ENCODE measurements at places on chromosomes 1 and 21.
A peak's percentile ranks its signal among the peaks of the same experiment; 100 is the strongest.

DNA sequence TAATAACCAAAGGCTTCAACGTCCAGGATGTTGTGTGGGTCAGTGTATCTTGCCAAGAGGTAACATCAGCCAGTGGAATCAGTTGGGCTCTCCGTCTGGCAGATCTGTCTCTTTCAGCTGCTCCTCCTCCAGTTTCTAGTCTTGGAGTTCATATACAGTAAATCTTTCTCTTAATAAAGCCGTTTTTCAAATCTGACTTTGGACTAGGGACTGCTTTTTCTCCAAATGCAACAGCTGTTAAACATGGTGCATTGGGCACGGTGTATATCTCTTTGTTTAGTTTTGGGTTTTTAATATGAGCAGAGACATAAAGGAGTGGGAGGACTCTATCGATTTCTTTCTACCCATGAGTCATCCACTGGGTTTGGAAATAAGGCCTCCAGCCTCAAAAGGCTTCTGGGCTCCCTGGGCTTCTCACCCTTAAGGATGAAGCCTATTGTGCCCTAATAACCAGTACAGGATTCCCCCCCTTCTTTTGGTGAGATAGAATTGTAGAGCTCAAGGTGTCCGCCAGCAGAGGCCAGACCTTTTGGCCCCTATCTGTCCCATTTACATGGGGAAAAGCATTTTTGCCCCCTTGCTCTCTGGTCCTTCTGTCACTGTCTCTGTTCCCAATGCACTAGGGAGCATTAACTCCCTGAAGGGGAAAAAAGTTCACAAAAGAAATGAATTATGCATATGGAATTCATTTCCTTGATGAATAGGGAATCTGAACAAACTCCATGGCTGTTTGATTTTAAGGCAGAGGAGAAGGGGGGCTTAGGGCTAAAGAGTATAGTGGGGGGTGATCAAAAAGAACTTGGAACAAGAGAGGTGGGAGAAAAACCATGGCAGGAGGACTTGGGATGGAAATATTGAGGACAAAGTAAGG, 86.0 kb downstream of the PBX1 start:
- peak; percentile 54 for DNase-seq

- DNase-seq, result no peak
Observed at GRCh38 chr21:14487490-14488432, 58.4 kb downstream of the SAMSN1 start.

DNA sequence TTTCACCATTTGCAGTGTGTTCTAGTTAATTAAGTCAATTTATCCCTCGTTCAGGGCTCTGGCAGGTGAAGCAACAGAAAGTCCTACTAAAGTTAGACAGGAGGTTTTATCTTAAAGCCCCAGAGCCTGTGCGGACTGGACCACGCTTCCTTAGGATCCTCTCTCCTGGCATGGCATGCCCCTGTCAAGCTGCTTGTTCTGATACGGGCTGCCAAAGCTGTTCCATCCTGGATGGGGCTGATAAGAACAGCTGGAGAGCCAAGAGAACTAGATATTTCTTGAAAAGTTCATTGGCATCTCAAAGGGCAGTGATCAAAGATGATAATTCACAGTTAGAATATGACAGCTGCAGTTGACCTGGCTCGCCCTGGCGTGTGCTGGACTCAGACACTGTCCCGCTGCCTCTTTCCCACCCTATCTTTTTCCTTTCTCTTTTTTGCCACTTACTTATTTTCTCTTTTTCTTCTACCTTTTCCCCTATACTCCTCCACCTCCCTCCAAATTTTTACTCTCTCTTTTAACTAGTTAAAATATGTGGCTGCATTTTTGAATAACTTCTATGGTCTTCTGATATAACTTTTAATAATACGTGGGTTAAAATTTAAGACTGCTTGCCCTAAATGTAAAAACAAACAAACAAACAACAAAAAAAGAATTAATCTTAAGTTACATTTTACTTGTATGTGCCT, 96.7 kb downstream of the ABCA4 start:
- no peak for DNase-seq

DNA sequence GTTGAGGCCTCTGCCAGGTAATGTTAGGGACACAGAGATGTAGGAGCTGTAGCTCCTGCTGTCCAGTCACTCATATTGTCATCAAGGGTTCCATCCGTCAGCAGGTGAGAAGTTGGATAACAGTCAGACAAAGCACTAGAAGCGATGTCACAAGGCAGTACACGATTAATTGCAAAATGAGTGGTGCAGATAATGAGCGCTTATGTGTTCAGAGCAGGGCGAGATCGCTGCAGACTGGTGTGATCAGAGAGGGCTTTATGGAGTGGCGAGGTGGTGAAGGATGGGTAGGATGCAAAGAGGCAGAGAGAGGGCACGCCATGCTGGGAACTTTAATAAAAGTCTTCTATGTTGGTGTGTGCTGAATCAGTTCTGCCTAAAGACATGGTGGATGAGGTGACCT, 8.8 kb downstream of the TMCC2 start:
- no peak for DNase-seq

DNA sequence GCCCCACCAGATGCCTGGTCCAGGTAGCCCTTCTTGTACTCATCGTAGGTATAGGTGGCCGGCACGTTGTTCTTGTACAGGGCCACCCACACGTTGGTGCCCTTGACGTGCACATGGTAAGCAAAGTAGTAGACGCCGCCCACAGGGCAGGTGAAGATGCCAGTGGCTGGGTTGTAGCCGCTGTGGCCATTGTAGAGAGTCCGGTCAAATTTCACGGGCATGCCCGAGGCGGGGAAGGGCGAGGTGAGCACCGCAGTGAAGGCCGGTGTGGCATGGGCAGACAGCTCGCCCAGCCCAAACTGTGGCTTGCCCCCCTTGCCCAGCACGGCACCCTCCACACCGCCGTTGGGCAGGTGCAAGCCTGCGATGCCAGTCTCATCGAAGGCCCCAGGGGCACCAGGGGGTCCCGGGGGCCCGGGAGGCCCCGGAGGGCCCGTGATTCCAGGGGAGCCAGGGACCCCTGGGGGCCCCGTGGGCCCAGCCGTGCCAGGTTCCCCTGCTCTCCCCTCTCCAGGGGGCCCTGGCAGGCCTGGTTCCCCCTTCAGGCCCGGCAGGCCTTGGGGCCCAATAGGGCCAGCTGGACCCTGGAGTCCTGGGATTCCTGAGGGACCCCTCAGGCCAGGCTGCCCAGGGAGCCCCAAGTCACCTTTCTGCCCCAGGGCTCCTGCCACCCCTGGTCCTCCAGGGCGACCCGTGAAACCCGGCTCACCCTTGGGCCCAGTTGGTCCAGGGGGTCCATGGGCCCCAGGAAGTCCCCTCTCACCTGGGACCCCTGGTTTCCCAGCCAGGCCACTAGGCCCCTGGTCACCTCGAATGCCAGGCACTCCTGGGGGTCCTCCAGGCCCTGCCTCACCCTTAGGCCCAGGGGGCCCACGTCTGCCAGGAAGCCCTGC, 9.2 kb downstream of the ADPRS start:
- no peak for DNase-seq

GRCh38 chr1:68745451-68745850, 248.6 kb upstream of the DEPDC1 start:
- DNase-seq, result no peak

- no peak for DNase-seq
Observed at GRCh38 chr1:21175670-21176581, 771 bp downstream of the EIF4G3 start.

- no peak for DNase-seq
Observed at GRCh38 chr1:211896958-211897357, 66.4 kb upstream of the LPGAT1 start.

GRCh38 chr21:23612210-23612609, 1995.1 kb downstream of the MRPL39 start:
- DNase-seq, result no peak

- DNase-seq, result no peak
Observed at GRCh38 chr1:96372881-96373280, 348.7 kb upstream of the PTBP2 start.

GRCh38 chr1:237108297-237109040, 66.5 kb downstream of the RYR2 start:
- DNase-seq, result no peak

DNA sequence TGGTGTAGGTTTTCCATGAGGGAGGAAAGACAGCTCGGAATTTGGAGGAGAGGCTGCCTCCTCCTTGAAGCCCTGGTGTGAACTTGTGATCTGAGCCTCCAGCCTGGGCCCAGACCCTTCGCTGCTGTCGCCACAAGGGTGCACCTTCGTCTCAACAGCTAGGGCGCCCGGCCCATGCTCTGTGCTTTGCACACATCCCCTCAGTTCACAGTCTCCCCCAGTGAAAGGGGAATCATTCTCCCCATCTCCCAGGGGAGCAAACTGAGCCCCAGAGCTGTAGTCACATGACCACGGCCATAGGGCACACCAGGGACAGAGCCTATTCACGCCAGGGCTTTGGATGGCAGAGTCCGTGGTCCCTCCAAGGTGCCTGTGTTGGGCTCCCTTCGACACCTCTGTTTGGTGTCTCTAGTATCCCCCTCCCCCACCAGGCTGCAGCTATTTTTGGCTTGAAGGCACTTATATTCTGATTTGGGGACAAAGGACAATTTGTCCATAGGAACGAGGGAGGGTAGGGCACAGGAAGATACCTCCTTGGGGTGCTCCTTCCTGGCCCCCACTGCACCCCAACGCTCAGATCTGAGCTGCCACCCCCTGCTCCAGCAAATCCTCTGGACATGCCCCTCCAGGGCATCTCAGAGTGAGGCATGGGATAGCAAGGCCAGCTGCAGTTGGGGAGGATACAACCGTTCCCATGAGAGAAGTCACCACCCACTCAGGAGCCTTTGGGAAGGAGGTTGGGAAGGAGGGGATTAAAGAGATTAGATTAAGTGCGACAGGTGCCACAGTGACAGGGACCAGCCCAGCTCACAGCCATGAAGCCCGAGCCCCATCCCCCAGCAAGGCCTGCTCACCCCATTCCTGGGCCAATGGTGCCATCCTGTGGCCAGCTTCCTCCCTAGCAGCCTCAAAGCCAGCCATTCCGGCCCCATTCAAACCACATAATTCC, 15.7 kb downstream of the MATN1 start:
- DNase-seq, result peak; percentile 65

- no peak for DNase-seq
Observed at GRCh38 chr21:46622226-46622625, 13.2 kb upstream of the PRMT2 start.

DNA sequence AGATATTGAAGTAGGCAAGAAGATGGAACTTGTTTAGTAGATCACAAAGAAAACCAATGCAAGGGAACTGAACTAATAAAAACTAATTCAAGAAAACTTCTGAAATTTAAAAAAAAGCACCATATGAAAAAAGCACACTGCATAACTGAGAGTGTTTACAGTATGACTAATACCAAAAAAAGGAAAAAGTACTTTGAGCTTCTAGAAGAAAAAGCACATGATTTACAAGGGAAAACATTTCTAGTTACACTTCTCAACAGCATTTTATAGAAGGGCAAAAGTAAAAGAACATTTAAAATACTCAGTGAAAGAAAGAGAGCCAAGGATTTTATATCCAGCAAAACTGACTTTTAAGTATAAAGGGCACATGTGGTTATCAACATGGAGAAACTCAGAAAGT, 233.6 kb downstream of the RPS6KC1 start:
- peak; percentile 43 for DNase-seq

- no peak for DNase-seq
Observed at GRCh38 chr21:44375281-44375651, 21.8 kb downstream of the TRPM2 start.

DNA sequence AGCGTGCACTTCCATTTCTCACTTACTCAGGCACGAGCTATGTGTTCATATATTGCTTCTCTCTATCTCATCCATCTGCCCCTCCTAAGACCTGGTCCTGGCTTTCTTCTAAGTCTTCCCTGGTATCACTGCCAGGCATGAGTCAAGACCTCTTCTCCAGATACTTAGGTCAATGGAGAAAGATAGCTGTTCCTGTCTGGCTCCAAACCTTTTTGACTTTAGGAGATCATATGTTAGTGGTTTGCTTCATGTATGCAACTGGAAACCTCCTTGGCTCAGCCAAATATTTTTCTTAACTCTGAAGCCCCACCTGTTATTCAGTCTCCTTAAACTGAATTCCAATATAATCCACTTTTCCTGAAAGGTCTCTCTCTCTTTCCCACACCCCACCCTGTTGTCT, 211.6 kb upstream of the PTBP2 start:
- DNase-seq, result no peak

- DNase-seq, result no peak
Observed at GRCh38 chr1:231215681-231216385, 25.2 kb upstream of the GNPAT start.

GRCh38 chr1:211281320-211282022, 22.3 kb downstream of the RCOR3 start:
- DNase-seq, result peak; percentile 8

DNA sequence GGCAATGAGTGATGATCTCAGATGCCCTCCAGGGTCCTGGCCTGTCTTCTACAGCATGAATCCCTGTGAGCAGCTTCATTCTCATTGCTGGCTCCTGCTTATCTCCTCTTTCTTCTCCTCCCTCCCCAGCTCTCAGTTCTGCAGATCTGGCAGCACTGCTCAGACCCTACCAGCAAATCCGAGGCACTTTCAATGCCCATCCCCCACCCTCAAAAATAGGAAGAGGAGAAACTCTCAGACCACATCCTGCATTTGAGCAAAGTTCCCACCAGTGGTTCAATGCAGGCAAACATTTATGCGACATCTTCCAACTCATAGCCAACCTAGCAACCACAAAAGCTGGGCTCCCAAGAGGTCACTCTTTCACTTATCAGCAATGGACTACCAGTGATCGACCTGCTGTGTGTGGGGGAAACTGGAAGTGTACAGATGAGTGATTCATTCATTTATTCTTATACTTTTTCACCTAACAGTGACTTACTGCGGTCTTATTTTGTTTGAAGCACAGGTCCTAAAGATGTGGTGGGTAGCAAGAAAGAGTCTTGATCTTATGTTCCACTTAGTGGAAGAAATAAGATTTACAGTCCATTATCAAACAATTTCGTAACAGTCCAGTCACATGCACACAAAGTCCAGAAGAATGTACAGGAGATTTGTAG, 5.8 kb upstream of the CHI3L2 start:
- peak; percentile 10 for DNase-seq

- DNase-seq, result no peak
Observed at GRCh38 chr1:4018466-4019146, 118.5 kb upstream of the C1orf174 start.

GRCh38 chr1:5508669-5509330, 483.4 kb downstream of the NPHP4 start:
- DNase-seq, result no peak

Data from fibroblast of upper back skin (primary cell).